Activated T-cell treated with anti-CD3 and anti-CD28 coated beads, Interleukin-2, amount 50 U/mL, for 48 hours (primary cell): ENCODE measurements at places on chromosomes 4 and X.

DNA sequence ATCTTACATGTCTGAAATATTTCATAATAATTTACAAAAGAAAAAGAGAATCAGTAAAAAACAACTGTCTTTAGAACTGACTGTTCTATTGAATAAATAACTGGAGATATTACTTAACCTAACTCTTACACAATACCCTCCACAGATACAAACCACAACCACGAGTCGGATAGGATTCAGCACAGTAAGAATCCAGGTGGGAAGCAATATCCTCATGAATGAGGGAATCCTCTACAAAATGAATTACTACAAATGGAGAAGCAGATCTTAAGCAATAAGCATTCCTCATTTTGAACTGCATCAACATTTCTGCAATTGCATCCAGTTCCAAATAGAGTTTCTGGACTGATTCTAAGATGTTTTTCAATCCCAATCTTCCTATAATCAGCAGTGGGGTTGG is 227.1 kb downstream of the SH2D1A start:
- DNase-seq: no peak

- DNase-seq: no peak
Measured at GRCh38 chrX:41184312-41184711, 99.1 kb downstream of the USP9X start.

GRCh38 chrX:46758163-46758955 is 559 bp downstream of the SLC9A7 start:
- peak; percentile 54 for DNase-seq

DNA sequence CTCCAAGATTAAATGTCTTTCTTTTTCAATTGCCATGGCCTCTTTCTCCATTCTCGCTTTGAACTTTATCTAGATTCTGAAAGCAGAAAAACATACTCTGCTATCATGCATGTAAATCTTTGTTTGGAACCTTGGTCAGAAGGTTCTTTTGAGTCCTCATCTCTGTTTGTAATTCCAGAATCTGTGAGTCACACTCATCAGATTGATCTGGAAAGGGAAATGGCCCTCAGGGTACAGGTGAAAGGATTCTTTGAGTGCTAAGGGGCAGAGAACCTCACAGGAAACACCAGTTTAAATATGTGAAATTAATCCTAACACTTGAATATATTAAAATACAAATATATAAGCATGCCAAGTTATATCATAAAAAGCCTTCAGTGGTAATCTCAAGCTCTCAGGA is 211.0 kb upstream of the ADGRL3 start:
- no peak for DNase-seq

DNA sequence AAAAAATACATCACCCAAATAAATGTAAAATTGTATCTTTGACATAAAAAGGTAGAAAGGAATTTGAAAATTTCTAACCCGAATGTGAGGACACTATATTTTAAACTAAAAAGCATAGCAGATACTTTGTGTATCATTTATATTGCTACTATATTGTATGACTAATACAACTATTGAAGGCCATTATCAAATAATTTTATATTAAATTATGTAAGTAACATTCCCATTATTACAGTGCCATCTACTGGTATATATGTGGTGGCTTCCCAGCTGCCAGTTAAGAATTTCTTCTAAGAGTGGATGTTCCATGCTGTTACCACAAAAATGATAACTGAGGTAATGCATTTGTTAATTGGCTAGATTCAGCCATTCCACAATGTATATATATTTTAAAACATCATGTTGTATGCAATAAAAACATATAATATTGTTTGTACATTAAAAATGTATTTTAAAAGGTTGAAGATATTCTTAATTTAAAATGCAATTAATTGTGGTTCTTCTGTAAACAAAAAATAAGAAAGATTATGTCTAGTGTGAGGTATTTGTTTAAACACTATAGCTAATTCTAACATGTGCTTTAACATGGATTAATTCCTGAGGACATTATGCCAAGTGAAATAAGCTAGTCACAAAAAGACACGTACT is 65.3 kb downstream of the EGF start:
- no peak for DNase-seq
